ENCODE measurements at places on chromosomes 16 and 17.

GRCh38 chr17:64385187-64386083, 5.2 kb downstream of the PECAM1 start:
- DNase-seq, result peak; percentile 41

DNA sequence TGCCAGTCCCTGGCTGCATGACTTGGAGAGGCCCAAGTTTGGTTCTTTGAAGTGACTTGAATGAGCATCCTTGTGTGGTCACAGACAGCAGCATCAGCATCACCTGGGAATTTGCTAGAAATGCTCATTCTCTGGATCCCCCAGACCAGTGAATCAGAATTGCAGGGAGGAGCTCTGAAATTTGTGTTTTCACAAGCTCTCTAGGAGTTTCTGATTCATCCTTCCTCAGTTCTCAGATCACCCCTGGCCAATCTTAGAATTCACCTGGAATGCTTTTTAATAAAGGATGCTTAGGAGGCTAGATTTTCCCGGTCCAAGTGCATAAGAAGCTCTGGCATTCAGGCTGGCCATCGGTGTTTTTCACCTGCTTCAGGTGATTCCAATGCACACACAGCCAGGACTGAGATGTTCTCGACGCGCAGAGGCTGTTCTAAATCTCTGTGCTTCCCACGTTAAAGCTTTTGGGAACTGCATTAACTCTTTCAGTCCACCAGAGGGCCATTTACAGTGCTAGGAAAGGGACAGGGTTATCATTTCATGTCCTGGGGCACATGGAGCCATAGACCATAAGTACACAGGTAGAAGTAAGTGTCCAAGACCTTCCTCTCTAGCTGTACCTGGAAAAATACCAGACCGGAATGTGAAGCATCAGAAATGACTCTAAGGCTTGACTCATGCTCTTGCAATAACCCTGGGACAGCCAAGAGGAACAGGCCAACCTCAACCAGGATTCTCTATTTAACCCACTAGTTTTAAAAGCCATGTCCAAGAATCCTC, 85.7 kb upstream of the XYLT1 start:
- DNase-seq, result no peak

DNA sequence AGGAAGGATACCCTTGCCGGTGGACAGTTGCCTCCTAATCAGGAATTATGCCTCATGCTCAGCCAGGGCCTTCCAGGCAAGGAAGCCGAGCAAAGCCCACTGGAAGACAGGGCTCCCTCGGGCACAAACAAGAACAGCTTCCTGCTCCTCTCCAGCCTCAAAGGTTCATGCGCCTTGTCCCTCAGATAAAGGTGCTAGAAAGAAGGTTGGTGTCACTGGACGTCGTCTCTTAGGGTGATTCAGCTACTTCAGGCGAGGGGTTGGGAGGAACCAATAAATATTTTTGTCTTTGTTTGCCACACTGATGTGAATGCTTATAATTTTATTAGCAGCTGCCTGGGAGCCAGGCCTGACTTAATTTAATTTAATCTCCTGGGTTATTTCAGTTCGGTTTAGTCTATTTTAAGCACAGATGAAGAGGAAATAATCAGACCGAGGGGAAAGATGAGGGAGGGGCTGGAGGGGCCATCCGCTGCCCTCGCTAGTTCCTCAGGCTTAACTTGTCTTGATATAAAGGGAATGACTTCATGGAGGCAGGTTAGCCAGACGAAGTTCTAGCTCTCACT, 171.8 kb upstream of the CACNG5 start:
- no peak for DNase-seq

GRCh38 chr16:89000207-89000959, 23.4 kb upstream of the CBFA2T3 start:
- no peak for DNase-seq

DNA sequence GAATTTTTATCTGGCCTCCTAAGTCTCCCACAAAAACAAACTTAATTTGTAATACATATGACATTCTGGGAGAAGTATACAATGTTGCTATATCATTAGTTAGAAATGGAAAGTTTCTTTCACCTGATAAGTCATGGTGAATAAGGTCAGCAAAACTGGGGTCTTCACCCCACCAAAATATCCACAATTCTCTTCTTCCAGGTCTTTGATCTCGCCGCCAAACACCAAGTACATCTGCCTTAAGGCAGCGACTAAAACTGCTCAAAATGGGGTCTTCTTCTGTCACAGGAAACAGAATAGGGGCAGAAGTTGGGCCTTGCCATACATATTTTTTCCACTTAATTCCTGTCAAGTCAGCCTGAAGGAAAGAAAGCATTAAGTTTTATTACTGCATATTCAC, 2.1 kb downstream of the MED13 start:
- no peak for DNase-seq

- no peak for DNase-seq
Observed at GRCh38 chr17:8692916-8693315, 51.7 kb downstream of the CCDC42 start.

DNA sequence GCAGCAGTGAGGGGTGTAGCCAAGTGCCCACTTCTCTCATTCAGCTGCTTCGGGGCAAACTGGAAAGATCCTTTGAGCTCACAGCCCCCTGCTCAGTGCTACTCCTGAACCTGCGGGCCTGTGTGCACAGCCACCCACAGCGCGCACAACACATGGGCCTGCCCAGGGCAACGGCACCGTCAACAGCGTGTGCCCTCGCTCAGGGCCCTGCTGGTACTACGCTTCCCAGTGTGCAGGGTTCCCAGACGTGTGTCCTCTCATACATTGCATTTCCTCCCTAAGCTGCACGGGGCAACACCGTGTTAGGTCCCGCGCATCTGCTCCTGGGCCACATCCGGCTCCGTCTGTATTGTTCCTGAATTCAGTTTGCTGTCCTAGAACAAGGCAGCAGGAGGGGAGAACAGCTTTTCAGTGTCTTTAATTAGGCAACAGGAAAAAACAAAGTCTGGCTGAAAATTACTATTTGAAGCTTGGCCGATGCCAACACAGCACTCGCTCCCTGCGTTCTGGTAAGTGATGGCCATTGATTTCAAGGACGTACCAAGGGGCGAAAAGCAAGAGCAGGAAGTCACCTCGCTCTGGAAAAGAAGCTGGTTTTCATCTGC, 15.2 kb downstream of the MRM3 start:
- no peak for DNase-seq

DNA sequence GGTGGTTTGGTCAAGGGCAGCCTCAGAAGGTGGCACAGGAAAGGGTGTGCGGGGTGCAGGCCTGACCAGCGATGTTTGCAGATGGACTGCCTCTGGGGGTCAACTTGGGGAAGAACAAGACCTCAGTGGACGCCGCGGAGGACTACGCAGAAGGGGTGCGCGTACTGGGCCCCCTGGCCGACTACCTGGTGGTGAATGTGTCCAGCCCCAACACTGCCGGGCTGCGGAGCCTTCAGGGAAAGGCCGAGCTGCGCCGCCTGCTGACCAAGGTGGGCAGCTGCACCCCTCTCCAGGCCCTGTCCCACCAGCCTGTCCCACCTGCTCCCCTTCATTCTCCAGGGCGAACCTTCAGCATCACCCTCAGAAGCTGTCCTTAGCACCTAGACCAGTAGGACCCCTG, 12.5 kb downstream of the DHODH start:
- no peak for DNase-seq

DNA sequence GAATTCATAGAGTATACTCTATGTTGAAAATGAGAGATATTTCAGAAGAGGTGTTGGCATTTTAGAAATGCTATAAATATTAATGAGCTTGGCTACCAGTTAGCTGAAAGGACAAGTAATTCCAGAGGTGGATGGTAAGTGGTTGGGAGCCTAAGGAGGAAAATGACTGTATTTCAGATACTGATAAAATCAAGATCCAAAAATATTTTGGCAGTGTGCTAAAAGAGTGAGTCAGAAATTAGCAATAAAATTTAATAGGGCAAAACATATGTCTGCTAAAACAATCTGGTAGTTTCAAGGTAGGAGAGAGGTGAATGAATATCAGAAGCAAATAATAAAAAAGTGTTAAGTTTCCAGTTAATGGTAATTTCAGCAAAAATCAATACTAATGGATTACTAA, 1287.9 kb downstream of the CDH8 start:
- DNase-seq, result no peak

DNA sequence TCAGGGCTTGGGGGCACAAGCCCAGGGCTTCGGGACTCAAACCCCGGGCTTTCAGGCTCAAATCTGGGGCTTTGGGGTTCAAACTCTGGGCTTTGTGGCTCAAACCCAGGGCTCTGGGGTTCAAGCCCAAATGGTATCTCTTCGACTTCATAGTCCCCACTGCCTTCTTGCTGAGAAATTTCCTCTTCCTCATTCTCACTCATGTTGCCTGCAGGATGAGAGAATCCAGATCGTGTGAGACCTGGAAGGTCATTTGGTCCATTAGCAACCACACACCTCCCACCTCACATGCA, 576 bp downstream of the ZNF768 start:
- no peak for DNase-seq

DNA sequence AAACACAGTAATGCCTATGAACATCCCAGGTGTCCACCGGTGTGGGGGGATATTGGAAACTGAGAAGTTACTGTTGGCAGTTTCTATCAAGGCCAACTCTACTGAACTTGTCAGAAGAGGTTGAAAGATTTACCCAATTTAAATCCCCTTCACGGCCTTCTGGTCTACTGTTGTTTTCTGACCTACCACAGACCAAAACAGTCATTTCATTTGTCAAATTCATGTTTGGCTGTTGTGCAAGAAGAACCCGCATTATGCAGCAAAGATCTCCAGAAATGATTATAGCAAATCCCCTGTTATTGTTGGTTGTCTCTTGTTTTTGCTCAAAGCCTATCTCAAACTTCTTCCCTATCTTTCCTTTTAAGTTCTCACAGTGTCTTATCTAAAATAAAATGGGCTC, 73.1 kb upstream of the MAF start:
- no peak for DNase-seq
